ENCODE measurements at places on chromosomes 6 and 20.

DNA sequence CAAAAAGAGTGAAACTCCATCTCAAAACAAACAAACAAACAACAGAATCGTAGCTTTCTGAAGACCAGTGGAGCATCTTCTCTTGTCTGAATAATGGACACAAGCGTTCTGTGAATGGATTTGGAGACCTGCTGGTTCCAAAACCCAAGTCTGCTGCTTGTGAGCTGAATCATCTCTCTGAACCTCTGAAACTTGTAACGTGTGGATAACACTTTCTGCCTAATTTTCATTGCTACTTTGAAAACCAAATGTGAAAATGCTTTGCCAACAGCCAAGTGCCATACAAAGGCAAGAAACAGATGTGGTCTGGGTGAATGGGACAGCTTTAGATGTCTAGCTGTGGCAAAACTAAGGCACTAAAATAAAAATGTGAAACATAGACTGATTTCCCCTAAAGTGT lies 44.3 kb downstream of the PHACTR1 start:
- no peak for DNase-seq

- no peak for DNase-seq
Observed at GRCh38 chr6:74780831-74781230, 425.0 kb downstream of the COL12A1 start.

GRCh38 chr6:77030929-77031674 lies 432.2 kb downstream of the HTR1B start:
- DNase-seq, result no peak

GRCh38 chr6:28215425-28215824 lies 9.7 kb upstream of the ZSCAN9 start:
- peak; percentile 61 for DNase-seq

GRCh38 chr6:24460966-24461365 lies 28.4 kb downstream of the GPLD1 start:
- DNase-seq, result no peak

DNA sequence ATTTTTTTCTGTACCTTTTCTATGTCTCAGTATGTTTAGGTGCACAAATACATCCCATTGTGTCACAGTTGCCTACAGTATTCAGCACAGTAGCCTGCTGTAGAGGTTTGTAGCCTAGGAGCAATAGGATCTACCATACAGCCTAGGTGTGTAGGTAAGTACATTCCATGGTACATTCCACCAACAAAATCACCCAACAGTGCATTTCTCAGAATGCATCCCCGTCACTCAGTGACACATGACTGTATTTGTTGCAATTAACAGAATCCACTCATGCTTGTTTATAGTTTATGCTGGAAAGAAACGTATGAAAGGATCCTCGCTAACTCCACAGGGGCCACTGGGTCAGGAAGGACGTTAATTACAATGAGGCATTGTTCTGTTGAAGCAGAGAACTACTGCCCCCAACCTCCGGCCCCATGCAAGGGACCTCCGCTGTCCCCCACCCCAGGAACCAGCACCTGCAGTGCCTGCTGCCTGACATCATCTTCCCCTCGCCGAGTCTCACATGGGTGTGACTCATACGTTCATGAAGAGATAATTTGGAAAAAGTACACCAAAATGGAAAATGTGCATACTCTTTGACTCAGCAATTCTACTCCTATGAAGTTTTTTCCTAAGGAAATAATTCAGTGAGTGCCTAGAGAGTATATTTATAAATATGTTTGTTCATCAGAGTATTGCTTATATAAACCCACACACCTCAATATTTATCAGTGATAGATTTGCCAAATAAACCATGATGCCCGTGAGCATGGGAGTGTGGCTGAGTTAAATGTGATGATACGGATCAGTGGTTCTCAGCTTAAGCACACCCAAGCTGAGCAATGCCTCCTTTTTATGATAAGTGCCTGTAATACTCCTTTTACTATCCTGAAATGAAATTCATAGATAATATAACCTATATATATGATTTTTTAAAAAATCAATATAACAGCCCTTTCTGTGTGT lies 156.4 kb upstream of the ECI2 start:
- no peak for DNase-seq

GRCh38 chr6:3531481-3531880 lies 74.6 kb upstream of the SLC22A23 start:
- no peak for DNase-seq

DNA sequence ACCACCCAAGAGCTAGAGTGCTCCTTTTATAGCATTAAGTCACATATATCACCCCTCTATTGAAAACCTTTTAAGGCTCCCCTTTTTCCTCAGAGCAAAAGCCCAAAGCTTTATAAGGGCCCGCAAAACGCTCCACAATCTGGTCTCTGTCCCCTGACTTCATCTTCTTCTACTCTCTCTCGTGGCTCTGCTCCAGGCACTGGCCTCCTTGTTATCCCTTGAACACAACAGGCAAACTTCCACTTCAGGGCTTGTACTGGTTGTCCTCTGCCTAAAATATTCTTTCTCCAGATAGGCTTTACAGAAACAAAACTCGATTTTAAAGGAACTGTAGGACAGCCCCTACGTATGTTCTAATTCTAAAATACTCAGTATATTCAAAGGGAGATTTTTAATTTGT lies 44.0 kb upstream of the SPDEF start:
- DNase-seq, result no peak

GRCh38 chr20:48621376-48622078 lies 206.3 kb downstream of the PREX1 start:
- no peak for DNase-seq

- DNase-seq, result no peak
Observed at GRCh38 chr6:163735076-163735475, 320.6 kb downstream of the QKI start.

DNA sequence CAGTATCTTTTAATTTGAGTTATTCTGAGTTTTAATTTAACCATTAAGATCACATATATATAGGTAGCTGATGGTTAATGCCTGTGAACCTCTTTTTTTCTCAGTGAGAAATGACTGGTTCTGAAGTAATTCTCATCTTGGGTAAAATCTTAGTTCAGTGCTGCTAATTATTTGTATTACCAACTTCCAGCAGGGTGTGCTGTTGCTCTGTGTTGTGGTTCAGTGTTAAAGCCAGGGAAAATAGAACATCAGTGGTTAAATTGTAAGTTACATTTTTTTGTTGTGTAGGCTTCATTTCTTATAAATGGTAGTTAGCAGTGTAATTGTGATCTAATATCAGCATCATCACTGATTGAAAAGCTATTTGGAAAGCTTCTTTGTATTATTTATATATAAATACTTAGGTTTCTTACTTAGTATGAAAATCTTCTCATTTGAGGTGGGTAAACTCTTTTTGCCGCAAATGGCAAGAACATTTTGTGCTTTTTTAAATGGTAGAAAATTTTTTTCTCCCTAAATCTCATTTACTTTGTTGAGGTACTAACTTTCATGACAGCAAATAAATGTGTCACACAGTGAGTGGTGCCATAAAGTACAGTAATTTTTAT lies 43.7 kb downstream of the CDC5L start:
- DNase-seq, result peak; percentile 65

GRCh38 chr6:150211700-150212511 lies 69.1 kb downstream of the PPP1R14C start:
- no peak for DNase-seq

GRCh38 chr20:58236612-58237317 lies 8.3 kb upstream of the ANKRD60 start:
- peak; percentile 56 for DNase-seq

- DNase-seq, result no peak
Observed at GRCh38 chr6:3504354-3504753, 47.5 kb upstream of the SLC22A23 start.

DNA sequence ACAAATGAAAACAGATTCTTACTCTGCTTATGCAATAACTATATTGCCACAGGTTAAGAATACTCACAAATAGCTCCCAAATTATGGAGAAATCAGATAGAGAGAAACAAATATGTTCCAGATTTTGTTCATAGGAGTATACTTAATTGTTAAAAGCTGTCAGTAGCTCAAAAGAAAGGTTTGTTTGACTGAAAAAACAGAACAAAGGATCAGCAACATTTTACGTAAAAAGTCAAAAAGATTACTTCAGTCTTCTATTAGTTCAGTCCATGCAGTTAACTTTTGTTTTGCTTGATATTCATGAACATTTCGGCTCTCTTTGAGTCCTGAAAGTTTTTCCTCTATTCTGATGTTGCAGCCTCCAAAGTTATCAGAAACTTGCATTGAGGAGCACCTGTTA lies 13.4 kb upstream of the NANP start:
- peak; percentile 18 for DNase-seq

DNA sequence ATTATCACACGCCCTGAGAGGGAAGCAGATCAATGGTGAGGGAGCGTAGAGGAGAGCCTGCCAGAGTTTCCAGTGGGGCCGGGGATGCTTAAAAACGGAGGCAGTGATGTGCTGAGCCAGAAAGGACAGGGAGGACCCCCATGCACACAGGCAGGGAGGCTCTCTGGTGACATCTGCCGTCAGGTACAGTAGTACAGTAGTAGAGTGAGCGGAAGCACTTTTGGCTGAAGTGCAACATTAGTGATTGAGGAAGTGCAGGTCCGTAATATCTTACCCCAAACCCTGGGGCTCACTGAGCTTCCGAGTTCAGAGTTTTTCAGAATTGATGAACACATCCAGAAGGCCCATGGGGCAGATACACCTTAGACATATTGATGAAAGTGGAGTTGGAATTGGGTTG lies 42.1 kb downstream of the GFRA4 start:
- no peak for DNase-seq

DNA sequence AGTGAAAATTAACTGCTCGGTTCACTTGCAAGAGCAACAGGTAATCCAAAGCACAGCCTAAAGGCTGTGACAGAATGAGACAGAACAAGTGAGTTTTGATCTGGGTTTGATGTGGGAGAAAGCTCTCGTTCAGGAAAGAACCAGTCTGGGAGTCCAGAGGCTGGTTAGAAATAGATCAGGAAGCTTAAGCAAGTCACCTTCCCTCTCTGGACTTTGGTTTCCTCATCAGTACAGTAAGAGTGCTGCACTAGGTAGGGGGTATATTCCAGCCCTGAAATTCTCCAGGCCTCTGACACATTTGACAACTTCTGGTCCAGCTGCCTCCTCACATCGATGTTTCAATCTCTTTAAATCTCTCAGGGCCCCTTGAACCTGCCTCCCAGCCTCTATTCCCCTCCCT lies 33.7 kb upstream of the MDGA1 start:
- no peak for DNase-seq

GRCh38 chr6:33744001-33744848 lies 2.5 kb downstream of the IP6K3 start:
- DNase-seq, result peak; percentile 72

- no peak for DNase-seq
Observed at GRCh38 chr6:45036103-45036502, 292.0 kb upstream of the RUNX2 start.

- peak; percentile 84 for DNase-seq
Observed at GRCh38 chr6:18503593-18504231, 116.6 kb downstream of the RNF144B start.

- DNase-seq, result no peak
Observed at GRCh38 chr6:18962361-18962905, 575.3 kb downstream of the RNF144B start.

GRCh38 chr6:139708337-139709199 lies 334.1 kb upstream of the CITED2 start:
- no peak for DNase-seq

DNA sequence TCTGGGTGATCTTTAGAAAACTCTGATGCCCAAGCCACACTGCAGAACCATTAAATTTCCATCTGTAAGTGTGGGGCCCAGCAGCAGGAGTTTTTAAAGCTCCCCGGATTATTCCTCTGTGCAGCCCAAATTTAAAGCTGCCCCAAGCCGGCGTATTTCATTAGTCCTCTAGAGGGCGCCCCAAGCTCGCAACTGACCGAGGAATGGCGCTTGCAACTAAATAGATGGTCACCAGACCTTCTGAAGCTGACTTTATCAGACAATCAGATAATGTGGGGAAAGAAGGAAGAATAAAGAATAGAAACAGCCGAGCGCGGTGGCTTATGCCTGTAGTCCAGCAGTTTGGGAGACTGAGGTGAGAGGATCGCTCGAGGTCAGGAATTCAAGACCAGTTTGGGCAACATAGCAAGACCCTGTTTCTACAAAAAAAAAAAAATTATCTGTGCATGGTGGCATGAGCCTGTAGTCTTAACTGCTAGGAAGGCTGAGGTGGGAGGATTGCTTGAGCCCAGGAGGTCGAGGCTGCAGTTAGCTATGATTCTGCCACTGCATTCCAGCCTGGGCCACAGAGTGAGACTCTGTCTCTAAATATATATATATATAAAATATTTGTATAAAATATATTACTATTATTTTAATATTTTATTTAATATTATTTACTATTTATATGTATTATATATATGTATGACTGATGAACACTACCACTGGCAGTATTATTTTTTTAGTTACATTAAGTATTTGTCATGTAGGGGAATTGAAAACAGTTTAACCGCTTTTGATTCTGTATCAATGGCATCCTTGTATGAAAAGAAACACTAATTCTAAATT lies 56.0 kb downstream of the OTOR start:
- DNase-seq, result peak; percentile 50

GRCh38 chr20:16684416-16684815 lies 45.4 kb upstream of the SNRPB2 start:
- DNase-seq, result no peak

DNA sequence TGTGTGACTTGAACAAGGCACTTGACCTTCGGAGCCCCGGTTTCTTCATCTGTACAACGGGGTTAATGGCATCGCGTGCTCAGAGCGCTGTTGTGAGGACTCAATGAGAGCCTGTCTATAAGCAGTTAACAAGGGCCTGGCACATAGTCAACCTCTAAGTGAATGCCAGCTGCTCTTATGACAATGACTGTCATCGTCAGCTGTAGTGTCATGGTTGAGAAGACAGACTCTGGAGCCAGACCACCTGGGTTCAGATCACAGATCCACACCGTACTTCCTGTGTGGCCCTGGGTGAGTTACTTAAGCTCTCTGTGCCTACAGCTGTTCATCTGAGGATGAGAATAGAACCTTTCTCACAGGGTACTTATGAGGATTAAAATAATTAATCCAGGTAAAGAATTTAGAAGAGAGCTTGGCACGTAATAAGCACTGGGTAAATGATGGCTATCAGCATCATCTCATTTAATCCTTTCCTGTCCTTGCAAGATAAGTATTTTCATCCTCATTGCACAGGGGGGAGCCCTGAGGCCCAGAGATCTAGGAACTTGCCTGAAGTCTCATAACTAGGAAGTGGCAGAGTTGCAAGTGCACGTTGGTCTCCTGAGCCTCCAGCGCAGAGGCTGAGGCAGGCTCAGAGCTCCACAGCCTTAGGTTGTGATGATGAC lies 105.3 kb downstream of the EYA2 start:
- DNase-seq, result no peak
